ENCODE measurements at places on chromosomes 5 and 9.

DNA sequence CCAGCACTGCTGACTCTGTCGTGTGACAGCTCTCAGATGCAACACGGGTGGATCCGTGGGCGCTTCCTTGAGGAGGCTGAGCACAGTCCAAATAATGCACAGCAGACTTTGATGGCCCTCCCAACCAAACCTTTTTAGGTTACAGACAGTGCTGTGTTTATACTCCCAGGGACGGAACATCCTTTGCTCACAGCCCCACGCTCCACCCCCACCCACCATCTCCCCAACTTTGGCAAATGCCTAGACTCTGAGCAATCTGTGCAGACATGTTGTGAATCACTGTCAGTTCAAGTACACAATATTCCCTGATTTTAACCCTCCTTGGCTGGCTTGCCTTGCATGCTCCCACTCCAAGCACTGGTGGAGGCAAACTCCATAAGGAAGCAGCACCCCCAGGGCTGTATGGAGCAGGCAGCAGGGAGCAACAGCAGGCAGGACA, 324.6 kb downstream of the MLLT3 start:
- no peak for DNase-seq

- no peak for DNase-seq
Observed at GRCh38 chr5:113434889-113435288, at the start of gene TSSK1B. TSSK1B (minus strand) TSS chr5:113434989; CDS start chr5:113434839, 150 bp downstream.

DNA sequence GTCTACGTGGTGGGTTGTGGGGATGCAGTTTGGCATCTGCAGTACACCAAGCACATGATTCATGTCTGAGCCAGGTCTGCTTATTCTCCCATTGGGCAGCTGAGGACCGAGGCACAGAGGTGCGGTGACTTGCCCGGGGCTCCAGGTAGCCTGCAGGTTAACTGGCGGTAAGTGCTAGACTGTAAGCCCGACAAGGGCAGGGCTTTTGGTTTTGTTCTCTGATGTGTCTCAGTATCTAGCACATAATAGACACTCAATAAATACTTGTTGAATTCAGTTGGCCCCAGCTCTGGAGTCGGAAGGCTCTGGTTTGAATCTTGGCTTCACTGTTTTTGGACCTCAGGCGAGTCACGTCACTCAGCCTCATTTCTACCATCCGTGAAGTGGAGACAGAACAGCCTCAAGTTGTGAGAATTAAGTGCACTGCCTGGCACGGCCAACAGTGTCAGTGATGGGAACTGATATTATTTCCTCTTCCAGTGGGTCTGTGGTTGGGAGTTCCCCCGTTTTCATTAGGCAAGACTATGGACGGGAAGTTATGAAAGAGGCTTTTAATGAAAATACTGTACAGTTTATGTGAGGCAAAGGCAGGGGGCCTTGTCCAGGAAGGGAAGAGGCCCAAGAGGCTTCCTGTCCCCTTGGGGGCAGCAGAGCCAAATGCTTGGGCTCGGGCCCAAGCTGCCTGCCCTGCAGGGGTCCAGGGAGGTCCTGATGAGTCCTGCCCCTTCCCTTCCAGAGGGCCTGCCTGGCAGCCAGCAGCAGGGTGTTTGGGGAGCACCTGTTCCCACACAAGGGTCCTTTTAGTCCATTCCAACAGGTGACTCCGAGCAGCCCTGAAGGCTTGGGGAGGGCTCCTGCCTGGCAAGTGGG, 3.3 kb downstream of the PRELID1 start:
- DNase-seq = no peak

GRCh38 chr5:6461793-6462650, 13.4 kb downstream of the UBE2QL1 start:
- DNase-seq = no peak

DNA sequence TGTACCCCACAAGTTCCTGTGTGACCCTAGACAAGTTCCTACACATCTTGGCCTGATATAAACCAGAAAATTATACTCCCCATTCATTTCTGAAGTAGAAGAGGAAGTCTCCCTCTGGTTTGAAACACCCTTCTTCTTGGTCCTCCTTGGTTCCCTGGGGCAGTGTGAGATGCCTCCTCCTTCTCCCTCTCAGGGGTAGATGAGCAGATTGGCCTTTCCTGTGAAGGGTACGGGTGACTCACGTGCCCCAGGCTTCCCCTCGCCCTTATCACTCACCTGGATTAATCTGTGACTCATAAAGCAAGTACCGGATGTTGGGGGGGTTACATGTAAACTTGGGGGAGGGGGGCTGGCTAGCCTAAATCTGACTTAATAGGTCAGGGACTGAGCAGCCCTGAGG, 11.1 kb upstream of the AQP3 start:
- DNase-seq = no peak

- DNase-seq = no peak
Observed at GRCh38 chr5:82307451-82307850, 29.3 kb upstream of the RPS23 start.

DNA sequence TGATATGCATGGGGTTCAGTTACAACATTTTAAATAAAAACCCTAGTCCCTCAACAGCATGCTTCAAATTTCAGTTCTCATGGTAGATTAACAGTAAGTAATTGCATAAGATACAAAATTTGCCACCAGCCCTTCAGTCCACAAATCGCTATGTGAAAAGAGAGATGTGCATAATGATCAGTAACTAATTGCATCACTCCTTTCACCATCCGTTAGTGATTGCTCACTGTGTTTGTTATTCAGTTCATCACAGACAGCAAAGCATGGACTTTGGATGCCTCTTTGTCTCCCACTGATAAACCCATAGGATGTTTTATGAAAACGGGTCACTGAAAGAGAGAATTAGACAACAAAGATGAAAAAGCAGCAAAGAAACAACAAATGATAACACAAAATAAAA, 103.2 kb downstream of the MCTP1 start:
- no peak for DNase-seq

DNA sequence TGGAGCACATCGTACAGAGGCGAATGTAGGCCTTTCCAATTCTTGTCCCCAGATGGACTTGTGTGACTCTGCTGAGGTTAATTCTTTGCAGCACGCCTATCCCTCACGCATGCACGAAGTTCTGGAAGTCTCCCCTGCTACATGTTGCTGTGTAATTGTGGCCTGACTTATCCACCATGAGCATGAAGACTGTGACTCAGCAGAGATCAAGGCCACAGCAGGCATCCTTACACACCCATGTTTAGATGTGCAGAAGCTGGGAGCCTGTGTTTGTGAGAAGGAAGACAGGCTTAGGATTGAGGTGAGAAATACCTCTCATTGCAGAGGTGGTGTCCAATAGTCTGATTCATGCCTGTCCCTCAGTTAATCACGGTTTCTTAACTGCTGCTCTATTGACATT, 135.6 kb downstream of the ICE1 start:
- no peak for DNase-seq
